Thoracic aorta endothelial cell (primary cell): ENCODE measurements at places on chromosomes 1 and 21. TPM values are rescaled to one million over a fixed set of nuclear protein-coding genes. Genes with fewer than 3 reads are reported as not detected.

The SPATA21 gene
- total RNA-seq = under 0.01 TPM in 1 of 2 replicates, not detected in the other

The IVL gene
- not detected in 2 replicates for total RNA-seq

The SIK1 gene
- 1.5 and 2.4 TPM in 2 replicates for total RNA-seq

The DMBX1 gene
- total RNA-seq = not detected in 2 replicates

The GNG4 gene
- total RNA-seq = not detected in 2 replicates

The DIRAS3 gene
- 0.22 and 0.66 TPM in 2 replicates for total RNA-seq

The ID3 gene
- 191 and 227 TPM in 2 replicates for total RNA-seq

The S100A7A gene
- total RNA-seq = not detected in 2 replicates

The FABP3 gene
- total RNA-seq = not detected in 2 replicates

The NPR1 gene
- 3.7 and 7.8 TPM in 2 replicates for total RNA-seq

The LCE6A gene
- total RNA-seq = not detected in 2 replicates

The C1orf116 gene
- total RNA-seq = not detected in 2 replicates

The LAD1 gene
- total RNA-seq = not detected in 2 replicates

The TAF12 gene
- total RNA-seq = 20.8 and 21.0 TPM in 2 replicates
